ENCODE measurements at places on chromosomes 11 and 22.

DNA sequence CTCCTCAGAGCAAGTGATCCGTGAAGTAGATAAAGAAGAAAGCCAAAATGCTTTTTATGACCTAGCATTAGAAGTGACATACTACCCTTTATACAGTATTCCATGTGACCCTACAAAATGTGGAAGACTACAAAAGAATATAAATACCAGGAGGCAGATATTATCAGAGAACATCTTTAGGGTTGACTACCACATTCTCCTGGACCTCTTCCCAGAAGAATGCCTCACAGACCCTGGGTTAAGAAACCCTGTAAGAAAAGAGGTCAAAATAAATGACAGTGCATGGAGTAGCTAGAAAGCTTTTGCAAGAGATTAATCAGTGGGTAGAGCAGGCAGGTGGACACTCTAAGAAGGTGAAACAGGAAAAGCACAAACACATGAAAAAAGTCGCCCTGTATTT is 69.2 kb downstream of the FANCF start:
- DNase-seq = peak; percentile 53

- DNase-seq = peak; percentile 24
Observed at GRCh38 chr11:87097582-87097981, 59.8 kb downstream of the TMEM135 start.

DNA sequence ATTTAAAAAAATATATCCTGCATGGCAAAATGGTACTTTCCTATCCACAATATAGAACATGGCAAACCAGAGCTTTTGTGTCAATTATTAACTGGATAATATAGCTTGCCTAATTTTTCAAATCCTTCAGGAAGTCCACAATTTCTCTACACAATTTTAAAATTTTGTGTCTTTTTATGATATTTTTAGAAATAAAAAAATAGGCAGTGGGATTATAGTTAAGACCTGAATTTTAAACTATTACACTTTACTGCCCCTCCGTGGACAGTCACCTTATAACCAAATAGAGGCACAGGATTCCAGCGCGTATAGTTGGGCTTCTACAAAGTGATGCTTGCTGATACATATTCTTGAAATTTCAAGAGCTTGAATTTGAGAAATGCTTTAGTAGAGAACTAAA is 2.1 kb upstream of the DMC1 start:
- peak; percentile 50 for DNase-seq

DNA sequence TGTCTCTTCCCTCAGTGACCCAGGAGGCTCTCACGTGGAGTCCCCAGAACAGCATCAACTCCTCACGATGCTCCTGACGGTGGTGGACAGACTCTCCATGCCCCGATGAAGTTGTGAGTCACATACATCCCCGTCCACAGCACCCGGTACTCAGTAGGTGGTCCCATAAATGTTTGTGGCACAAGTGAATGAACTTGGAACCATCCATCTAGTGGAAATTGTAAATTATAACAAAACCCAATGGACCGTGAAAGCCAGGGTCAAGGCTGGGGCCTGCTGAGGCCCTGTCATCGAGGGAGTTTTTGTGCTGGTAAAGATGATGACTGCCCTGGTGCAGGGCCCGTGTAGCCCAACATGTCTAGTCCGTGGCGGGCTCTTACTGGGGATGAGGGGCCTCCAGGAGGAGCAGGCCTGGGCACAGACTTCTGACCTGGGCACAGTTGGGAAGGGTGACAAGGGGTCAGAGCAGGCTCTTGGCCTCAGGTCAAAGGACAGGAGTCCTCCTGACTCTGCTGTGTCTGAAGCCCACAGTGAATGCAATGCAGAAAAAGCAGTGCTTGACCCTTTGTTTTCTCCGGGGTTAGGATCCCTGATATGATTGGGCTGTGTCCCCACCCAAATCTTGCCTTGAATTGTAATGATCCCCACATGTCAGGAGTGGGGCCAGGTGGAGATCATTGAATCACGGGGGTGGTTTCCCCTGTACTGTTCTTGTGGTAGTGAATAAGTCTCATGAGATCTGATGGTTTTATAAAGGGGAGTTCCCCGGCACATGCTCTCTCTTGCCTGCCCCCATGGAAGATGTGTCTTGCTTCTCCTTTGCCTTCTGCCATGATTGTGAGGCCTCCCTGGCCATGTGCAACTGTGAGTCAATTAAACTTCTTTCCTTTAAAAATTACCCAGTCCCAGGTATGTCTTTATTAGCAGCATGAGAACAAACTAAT is 20.0 kb upstream of the SMIM38 start:
- DNase-seq = no peak

DNA sequence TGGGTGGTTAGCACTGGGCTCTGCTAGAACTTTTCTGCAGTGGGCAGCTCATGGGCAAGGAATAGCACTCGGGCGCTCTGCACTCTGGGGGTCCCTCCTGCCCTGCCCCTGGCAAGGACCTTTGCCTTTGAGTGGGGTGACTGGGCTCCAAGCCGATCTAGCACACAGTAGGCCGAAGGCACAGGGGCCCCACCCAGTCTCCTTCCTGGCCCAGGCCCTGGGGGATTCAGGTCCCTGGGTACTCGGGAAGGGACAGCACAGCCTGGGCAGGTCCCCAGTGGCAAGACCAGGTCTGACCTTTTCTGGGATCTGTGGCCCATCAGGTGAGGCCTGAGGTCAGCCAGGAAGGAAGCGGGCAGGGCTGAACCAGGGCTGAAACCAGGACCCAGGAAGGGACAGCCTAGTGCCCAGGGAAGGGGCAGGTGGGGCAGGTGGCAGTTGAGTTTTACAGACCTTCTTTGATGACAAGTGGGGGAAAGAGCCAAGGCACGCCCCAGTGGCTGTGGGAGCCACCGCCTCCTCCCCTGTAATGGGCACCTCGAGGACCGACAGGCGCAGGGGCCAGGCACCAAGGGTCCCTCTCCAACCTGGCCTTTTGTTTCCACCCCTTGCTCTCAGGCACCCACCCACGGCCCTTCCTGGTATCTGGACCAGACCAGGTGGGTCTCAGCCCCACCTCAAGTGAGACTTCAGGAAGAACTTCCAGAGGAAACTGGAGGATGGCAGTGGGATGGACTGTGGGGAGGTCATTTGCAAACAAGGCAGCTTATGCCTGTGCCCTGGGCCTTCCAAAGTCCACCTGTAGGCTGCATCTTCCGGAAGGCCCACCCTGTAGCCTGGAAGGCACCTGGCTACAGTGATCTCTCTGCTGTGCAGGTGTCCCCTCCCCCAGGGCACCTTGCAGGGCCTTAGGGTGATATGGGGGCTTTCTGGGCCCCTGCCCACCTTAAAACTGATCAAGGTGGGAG is 883 bp upstream of the AIFM3 start:
- DNase-seq = no peak

DNA sequence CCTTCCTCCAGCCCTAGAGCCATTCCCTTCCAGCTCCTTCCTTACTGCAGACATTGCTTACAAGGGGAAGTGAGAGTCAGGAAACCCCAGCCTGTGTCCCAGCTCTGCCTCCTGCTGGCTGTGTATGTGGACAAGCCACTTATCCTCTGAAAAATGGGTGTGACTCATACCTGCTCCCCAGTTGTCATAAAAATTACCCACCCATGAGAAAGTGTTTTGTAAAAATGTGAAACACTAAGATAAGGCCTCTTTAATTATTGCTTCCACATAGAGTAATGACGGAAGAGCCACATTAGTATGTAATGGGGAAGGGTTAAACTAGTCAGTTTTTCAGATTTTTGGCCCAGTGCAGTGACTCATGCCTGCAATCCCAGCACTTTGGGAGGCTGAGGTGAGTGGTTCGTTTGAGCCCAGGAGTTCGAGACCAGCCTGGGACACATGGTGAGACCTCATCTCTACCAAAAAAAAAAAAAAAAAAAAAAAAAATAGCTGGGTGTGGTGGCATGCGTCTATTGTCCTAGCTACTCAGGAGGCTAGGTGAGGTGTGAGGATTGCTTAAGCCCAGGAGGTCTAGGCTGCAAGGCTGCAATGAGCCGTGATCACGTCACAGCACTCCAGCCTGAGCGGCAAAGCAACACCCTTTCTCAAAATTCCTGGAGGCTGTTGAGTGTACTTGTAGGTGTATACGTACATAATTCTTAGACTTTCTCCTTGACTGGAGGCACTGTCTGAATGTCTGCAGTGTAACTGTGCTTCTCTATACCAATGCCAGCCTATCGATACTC is 84.9 kb downstream of the CTTN start:
- peak; percentile 1 for DNase-seq

- no peak for DNase-seq
Observed at GRCh38 chr22:39717099-39717498, 146.5 kb downstream of the CACNA1I start.

DNA sequence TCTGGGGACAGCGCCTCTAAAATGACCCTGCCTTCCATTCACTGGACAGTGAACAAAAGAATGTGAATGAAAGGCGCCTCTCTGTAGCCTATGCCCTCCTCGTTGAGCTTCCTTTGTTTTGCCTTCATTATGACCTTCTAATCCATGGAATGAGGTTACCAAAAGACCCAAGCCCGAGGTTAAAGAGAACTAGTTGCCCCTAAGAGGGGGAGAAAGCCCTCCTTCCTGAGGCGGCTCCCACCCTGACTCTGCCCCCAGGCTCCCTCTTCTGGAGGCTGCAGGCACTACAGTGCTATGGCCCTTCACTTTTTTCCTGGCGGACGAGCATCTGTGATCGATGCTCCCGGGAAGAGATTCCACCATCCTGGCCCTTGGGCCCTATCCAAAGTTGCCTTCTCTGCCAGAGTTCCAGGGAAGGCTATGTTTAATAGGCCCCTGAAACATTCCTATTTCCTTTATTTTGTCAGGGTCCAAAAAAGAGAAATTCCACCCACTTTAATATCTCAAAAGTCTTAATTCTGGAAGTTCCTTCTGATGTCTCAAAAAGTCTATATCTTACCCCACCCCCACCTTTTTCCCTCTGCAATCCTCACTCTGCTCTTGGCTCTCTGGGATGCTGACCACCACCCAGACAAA is 147.3 kb downstream of the FEZ1 start:
- peak; percentile 30 for DNase-seq

DNA sequence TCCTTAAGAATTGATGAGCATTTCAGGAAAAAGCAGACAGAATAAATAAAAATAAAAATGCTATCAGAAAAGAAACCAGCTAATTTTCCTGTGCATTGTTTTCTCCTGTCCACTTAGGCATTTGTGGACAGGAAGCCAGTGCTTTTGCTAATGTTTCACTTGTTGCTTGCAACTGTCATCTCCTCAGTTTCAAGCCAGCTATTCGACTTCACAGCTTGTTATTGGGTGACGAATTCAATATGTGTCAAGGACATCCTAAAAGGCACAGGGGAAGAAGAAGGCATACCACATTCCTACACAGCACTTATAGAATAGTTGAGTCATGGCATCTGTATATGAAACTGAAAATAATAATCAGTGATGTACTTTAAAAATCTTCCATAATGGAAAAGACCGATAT is 530.6 kb upstream of the KIRREL3 start:
- DNase-seq = no peak

DNA sequence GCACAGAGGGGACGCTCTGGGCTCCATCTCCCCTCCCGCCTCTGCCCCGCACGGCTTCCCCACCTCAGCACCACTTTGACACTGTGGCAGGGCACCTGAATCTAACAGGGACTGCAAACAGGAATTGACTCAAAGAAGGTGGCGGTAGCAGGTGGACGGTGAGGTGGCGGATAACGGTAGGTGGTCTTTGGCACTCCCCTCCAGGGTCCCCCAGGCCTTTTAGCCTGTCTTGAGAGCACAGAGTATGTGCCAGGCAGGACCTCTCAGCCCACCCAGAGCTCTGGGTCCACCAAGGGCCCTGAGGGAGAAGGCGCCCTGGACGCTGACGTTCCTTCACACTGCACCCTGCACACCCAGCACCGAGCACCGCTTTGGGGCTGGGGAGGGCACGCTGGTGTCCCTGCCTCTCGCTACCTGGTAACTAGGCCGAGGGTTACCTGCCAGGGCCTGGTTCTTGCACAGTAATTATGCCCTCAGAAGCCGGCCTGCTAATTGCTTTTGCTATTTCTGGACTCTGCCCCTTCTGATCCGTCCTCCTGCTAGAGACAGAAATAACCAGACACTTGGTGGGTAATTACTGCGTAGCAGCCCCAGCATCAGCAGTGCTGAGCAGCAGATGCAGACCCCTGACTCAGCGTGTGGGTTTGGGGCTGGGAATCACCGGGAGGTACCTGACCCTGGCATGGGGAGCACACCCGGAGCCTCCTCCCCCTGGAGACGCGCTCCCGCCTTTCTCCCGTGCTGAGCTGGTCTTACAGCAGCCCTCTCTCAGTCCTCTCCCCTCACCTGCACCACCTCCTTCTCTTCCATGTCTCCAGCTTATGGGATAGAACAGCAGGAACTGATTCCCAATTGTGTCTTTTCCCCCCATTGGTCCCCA is 103.3 kb upstream of the B3GAT1 start:
- no peak for DNase-seq

Data from fibroblast of skin of right biceps (primary cell).